ENCODE measurements at places on chromosomes 13 and 19.

DNA sequence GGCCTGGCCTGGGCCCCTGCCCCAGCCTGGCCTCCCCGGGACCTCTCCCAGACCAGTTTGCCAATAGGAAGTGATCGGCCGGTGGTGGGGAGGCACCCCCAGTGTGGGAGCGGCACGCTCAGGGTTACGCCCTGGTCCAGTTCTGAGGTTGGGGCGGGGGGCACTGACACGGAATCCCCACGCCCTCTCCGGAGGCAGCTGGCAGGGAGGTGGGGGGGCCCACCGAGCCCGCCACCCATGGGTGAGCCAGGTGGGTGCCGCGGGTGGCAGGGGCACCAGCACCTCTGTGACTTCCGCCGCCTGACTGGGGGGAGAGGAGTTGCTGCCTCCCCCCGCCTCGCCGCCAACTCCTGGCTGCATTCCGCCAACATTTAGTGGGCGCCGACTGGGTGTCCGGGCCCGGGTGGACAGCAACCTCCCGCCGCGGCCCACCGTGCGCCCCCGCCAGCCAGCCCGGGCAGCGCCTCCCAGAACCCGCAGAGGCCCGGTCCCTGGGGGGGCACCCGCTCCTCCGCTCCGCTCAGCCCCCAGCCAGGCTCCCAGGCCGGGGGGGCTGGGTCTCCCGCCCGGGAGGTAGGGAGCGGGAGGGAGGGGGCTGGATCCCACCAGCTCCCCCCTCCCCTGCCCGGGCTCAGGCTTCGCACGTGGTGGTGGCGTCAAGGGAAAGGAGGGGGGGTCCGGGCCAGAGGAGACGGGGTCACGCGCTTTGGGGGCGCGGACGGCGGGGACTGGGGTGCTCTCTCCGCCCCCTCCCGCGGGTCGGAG is 2.0 kb downstream of the ZBTB7A start:
- no peak for DNase-seq

DNA sequence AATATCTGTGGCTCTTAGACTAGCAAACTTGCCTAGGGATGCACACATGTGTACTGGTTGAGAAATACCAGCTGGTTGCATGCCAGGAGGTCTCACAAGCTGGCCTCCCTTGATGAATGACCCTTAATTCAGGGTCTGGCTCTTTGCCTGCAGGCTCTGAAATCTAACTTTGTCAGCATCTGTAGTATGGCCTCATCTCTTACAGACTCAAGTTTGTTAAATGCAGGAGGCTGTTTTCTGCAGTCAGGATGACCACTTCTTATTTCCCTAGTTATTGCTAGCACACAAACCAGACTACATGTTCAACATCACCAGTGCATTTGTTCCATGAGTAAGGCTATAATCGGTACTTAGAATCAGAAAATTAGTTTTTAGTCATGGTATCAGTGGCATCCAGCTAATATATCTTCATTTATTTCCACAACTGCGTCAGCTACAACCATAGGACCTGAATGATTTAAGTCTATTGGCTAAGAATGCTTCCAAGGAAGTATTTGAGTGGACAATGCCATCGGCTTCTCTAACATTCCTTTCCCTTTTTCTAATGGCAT is 23.3 kb upstream of the POSTN start:
- DNase-seq: no peak

DNA sequence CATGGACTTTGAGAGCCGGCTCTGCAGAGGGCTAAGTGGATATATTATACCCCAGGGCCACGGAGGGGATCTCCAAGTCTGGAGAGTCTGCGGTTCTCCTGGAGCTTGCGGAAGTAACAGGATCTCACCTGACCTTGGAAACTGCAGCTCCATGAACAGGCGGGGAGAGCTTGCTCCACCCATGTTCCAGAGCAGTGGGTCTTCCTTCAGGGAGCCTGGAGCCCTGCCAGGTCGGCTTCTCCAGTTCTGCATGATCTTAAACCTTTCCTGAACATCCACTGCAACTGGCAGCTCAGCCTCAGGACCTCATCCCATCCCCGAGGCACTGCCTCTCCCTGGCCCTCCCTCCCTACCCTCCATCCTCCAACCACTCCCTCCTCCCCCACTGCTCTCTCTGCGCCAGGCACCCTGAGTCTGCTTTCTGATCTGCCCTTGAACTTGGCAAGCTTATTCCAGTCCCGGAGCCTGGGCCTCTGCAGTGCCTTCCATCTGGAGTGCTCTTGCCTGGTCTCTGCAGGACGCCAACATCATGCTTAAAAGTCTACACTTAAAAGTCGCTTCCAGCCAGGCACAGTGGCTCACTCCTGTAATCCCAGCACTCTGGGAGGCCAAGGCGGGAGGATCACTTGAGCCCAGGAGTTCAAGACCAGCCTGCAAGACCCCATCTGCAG is 13.2 kb downstream of the ATCAY start:
- no peak for DNase-seq

DNA sequence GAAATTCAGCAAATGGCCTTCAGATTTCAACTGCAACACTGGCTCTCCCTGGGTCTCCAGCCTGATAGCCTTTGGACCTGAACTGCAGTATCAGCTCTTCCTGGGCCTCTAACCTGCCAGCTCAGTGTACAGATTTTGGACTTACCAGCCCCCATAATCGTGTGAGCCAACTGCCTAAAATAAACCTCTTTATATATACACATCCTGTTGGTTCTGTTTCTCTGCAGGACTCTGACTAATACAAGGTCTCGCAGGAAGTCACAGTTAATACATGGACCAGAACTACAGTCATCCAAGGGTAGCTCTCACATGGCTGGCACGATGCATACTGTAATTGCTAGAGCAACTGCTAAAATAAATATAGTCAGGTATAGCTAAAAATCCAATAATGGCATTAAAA is 85.1 kb downstream of the KATNAL1 start:
- no peak for DNase-seq

DNA sequence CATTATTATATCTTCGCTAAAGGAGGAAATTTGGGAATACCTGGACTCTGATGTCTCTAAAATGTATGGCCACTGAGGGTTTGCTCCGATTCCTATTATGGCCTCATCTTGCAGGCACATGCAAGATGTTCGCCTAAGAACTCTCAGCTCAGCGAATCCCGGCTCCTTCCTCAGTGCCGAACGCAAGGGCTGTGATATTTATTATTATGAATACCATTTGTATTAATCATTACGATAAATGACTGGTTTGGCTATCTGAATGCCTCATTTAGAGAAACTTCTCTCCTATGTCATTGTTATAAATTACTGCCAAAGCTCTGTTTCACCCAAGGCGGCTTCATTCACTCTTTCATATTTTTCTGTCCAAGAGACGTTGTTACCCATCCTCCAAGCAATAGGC is 369.7 kb upstream of the TSHZ3 start:
- no peak for DNase-seq

DNA sequence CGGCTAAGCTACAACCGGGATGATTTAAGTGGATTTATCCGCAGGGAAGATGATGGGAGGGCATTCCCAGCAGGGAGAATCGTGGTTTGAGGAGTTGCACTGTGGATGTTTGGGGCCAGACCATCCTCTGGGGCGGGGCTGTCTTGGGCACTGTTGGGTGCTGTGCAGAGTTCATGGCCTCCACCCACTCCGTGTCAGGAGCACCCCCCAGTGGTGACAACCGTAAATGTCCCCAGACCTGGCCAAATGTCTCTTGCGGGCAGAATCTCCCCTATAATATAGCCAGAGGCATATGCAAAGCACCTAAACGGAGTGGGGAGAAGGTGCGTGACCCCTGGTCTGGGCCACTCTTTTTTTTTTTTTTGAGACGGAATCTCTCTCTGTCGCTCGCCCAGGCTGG is 40.2 kb downstream of the SMIM24 start:
- peak; percentile 39 for DNase-seq

DNA sequence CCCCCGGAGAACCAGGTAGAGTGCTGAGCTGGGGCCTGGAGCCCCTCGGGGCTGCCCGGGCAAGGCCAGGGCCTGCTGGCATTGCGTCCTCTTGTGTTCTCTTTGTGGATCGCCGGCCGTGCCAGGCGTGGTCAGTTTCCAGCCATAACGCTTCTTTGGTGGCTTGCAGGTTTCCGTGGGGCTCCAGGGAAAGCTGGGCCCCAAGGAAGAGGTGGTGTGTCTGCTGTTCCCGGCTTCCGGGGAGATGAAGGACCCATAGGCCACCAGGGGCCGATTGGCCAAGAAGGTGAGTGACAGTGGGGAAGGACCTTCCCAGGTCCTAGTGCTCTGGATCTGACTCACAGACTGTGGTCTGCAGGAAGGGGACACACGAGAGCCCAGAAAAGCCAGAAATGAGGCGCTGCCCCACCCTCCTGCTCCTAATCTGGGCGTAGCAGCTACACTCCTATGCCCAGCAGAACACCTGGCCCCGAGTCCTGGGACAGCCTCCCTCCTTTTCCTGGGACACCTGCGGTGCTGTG is 57.5 kb downstream of the RAB20 start:
- DNase-seq: no peak

DNA sequence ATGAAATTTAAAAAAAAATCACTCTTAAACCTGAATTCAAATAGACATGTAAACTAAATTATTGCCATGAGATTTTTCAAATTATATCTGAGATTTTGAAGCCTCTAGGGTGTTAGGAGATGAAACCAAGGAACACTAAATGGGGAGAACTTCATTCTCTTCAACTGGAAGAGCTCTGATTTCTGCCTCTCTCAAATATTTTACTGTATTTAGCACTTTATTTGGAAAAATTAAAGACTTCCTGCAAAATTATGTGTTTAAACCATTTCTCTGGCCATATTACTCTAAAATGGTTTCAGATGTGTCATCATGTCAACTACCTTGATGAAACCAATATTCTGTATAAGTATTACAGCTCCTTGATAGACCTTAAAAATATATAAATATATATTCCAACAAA is 1571.6 kb upstream of the PRR20A start:
- no peak for DNase-seq

- DNase-seq: no peak
These were observed 6.0 kb downstream of the MAG start for GRCh38 chr19:35297922-35298321.

- no peak for DNase-seq
These were observed 3.6 kb upstream of the ELANE start for GRCh38 chr19:848386-848921.
